ENCODE measurements at places on chromosomes 16 and 17.

DNA sequence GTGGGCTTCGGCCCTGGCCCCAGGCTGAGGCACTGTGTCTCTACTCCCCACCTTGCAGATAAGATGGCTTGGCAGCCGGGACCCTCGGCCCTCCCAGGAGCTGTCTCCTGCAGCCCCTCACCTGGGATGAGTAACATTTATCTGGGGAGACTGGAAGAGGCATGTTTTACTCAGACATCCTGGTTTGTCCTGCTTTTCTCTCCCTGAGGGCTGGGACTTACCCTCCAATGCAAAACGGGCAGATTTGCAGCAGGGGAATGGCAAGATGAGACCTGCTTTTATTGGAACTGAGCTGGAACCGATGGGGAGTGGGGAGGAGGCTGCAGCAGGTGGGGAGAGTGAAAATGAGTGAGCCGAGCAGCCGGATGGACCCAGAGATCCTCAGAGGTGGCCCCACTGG, 27.3 kb upstream of the UBE2G1 start:
- no peak for DNase-seq
- no peak overlapping the region for H3K4me3 ChIP-seq
- H3K36me3 ChIP-seq: no peaks in the 10 kb centered on the region
- peaks cover 24% of the 10 kb centered on the region for H3K4me1 ChIP-seq

GRCh38 chr17:43822570-43823190, 10.3 kb downstream of the MPP3 start:
- H3K4me1 ChIP-seq: no peaks in the 10 kb centered on the region
- H3K27me3 ChIP-seq: no peaks in the 10 kb centered on the region
- H3K27ac ChIP-seq: no peak overlapping the region
- DNase-seq: no peak
- H3K4me3 ChIP-seq: no peak overlapping the region
- peaks cover 5% of the 10 kb centered on the region for H3K36me3 ChIP-seq

DNA sequence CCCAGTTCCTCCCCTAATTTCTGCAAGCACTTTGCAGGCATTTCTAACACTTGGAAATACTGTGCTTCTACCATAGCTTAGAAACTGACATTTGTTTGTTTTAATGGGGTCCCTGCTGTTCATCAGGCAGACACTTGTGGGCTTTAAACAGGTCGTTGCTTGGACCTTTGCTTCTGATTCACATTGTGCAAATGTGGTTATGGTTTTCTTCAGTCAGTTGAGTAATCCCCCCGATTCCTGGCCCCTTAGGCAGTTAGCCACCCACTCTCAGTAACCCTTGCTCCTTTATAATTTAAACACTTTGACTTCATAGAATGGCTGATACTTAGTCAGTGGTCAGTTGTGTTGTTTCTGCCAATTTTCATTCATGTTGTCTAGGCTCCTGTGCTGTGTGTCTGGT, 39.4 kb downstream of the SLC47A1 start:
- H3K27ac ChIP-seq: no peak overlapping the region
- DNase-seq: no peak
- no peaks in the 10 kb centered on the region for H3K4me1 ChIP-seq
- H3K27me3 ChIP-seq: no peaks in the 10 kb centered on the region
- H3K4me3 ChIP-seq: no peak overlapping the region
- no peaks in the 10 kb centered on the region for H3K36me3 ChIP-seq

DNA sequence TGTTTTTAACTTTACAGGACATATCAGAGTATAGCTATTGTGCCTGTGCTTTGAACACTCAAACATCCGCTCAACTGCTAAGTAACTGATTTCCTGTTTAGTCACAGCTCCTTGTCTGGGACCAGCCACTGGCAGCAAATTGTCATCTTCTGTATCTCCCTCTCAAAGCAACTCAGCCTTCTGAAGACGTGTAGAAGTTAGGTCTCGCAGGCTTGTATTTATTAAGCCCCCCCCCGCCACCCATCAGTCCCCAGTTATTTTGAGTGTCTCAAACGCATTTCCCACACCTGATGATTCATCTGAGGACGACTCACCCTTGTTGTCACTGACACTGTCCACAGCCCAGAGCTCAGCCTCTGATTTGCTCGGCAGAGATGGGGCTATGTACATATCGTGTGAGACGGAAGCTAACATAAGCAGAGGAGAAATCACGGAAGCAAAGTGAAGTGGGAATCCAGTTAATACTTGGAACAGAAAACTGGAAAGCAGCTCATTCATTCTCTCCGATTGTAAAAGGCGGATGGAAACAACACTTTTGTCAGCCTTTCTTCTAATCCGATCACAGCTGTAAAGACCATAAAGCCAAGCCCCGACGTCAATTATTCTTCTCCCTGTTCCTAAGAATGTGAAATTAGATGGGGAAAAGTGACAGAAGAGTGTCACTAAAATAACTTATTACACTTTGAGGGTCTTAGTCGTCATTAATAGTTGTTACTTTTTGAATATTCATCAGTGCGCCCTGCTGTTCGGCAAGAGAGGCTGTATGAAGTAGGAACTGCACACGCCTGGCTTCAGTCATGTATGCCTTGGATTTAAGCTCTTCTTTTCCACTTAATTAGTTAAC, 64.2 kb downstream of the PITPNC1 start:
- H3K36me3 ChIP-seq: no peaks in the 10 kb centered on the region
- H3K4me1 ChIP-seq: peaks cover 22% of the 10 kb centered on the region
- H3K27ac ChIP-seq: no peak overlapping the region
- H3K27me3 ChIP-seq: no peaks in the 10 kb centered on the region
- no peak for DNase-seq
- no peak overlapping the region for H3K4me3 ChIP-seq

DNA sequence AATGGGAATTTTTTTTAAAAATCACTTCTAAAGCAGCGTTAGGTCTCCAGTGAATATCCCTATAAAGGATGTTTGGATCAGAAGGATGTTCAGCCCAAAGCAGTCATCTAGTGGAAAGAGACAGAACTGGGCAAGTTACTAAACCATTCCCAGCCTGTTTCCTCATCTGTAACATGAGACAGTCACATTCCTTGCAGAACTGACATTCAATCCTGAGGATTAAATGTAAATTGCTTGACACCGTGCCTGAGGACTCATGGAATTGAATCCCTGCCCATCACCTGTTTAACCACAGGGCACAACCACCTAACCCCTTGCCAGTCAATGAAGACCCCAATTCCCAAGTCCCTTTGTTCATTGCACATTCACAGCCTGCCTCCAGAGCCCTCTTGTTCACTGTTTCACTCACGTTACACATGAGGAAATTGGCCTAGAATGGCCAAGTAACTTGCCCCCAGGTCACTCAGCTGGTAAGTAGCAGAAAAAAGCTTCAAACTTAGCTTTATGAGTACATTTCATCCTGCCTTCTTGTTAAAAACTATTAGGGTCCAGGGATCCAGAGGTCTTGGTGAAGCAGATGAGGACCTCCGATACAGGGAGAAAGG, 1.4 kb downstream of the CMTM2 start:
- no peak overlapping the region for H3K4me3 ChIP-seq
- DNase-seq: no peak
- H3K27me3 ChIP-seq: peaks cover 25% of the 10 kb centered on the region

DNA sequence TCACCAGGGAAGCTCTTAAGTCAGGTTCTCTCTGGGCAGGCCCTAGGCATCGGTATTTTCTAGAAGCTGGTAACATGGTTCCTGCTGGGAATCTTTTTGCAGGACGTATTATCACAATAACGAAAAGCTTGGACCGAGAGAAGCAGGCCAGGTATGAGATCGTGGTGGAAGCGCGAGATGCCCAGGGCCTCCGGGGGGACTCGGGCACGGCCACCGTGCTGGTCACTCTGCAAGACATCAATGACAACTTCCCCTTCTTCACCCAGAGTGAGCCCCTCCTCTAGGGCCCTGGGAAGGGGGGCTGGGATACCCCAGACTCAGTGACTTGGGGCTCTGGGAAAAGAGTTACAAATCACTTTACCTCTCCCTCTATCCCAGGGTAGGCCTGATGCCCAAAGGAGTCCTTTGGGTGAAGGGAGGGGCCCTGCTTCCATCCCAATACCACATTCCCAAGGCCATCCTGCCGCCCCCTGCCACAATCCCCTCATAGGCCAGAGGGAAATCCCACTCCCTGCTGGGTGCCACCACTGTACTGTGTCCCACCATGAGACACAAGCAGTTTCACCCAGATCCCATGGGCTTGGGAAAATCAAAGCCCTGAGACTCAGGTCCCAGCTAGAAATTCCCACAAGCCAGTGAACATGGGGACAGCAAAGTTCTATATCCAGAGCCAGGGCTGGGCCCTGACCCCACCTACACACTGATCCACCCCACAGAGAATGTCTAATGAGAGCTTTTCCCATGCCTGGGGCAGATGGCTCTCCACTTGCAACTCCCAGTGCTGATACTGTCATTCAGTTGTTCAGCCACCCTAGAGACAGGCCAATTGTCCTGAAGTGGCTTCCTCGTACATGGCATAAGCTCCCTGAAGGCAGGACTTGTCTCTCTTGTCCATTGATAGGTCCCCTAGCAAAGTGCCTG, 23.0 kb downstream of the CDH5 start:
- H3K27me3 ChIP-seq: no peaks in the 10 kb centered on the region
- H3K4me3 ChIP-seq: no peak overlapping the region
- no peaks in the 10 kb centered on the region for H3K4me1 ChIP-seq
- DNase-seq: no peak
- no peaks in the 10 kb centered on the region for H3K36me3 ChIP-seq

DNA sequence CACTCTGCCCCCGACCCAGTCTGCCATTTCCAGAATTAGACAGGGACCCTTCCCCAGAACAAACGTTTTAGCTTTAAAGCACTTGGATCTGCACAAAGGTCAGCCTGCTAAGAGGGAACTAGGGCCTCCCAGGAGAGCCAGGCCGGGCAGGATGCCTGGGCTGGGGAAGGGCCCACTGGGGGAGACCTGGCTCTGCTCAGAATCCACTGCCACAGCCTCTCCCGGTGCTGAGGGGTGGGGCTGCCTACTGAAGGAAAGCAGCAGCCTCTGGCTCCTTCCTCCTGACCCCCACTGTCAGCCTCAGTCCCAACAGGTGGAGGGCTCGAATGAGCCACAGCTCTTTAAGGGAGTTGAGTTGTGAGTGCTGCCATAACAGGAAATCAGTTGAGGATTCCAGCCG, 1.7 kb downstream of the YBX2 start:
- DNase-seq: no peak
- H3K27me3 ChIP-seq: peaks cover 7% of the 10 kb centered on the region
- no peak overlapping the region for H3K4me3 ChIP-seq
- H3K27ac ChIP-seq: no peak overlapping the region
- H3K4me1 ChIP-seq: peaks cover 8% of the 10 kb centered on the region
- H3K36me3 ChIP-seq: no peaks in the 10 kb centered on the region

DNA sequence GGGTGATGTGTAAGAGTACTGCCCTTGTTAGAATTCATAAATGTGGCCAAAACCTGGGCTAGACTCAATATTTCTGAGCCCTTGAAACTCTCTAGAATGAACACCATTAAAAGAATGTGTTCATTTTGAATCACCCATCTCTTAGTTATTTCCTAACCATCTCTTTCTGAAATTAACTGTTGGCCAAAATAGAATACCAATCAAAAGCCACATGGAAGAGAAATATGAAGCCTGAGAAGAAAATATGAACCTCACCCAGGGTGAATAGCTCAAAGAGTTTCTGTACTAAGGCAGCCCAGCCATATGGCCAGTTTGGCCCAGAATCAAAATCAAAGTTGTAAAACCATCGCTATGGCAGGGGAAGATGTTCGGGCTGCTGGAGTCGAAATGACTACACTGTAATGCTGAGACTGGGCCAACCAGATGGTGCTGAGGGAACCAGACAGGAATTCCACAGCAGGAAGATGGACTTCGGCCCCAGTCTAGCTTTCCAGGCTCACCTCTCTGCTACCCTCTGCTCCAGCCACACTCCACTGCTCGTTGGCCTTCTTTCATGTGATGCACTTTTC, 154.3 kb upstream of the ZFHX3 start:
- no peaks in the 10 kb centered on the region for H3K4me1 ChIP-seq
- H3K27me3 ChIP-seq: no peaks in the 10 kb centered on the region
- DNase-seq: no peak
- no peak overlapping the region for H3K4me3 ChIP-seq

GRCh38 chr17:77363821-77364361, 223.1 kb downstream of the SEC14L1 start:
- H3K4me3 ChIP-seq: no peak overlapping the region
- H3K4me1 ChIP-seq: peaks cover 5% of the 10 kb centered on the region
- no peaks in the 10 kb centered on the region for H3K27me3 ChIP-seq
- no peaks in the 10 kb centered on the region for H3K36me3 ChIP-seq
- DNase-seq: no peak

DNA sequence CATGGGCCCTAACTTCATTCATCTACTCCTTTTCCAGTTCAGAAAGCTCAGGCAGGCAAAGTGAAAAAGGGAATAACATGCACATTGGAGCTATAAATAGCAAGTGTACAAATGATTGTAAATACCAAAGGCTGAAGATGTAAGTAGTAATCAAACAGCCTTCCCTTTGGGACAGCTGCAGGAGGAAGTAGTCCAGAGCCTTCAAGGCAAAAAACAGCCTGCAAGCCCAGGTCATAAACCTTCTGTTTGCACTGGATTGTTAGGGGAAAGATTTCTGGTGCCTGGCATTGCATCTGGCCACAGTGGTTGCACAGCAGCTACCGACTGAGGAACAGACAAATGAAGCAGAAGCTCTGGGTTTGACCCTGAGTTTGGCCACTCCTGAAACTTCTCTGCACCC, 98.6 kb upstream of the PMFBP1 start:
- no peak for DNase-seq
- H3K4me3 ChIP-seq: no peak overlapping the region
- no peaks in the 10 kb centered on the region for H3K36me3 ChIP-seq
- peaks cover 1% of the 10 kb centered on the region for H3K27me3 ChIP-seq
- H3K4me1 ChIP-seq: no peaks in the 10 kb centered on the region

DNA sequence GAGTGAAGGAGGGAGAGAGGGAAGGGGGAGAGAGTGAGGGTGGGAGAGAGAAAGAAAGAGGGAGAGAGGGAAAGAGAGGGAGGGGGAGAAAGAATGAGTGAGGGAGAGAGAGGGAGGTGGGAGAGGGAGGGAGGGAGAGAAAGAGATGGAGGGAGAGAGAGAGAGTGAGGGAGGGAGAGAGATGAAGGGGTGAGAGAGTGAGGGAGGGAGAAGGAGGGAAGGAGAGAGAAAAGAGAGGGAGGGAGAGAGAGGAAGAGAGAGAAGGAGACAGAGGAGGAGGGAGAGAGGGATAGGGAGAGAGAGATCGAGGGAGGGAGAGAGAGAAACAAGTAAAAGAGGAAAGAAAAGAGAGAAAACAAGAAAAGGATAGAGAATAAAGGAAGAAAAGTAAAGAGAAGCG, 225.7 kb downstream of the SHISA9 start:
- DNase-seq: no peak
- H3K4me1 ChIP-seq: peaks cover 10% of the 10 kb centered on the region
- no peak overlapping the region for H3K4me3 ChIP-seq
- no peak overlapping the region for H3K27ac ChIP-seq
- no peaks in the 10 kb centered on the region for H3K36me3 ChIP-seq

DNA sequence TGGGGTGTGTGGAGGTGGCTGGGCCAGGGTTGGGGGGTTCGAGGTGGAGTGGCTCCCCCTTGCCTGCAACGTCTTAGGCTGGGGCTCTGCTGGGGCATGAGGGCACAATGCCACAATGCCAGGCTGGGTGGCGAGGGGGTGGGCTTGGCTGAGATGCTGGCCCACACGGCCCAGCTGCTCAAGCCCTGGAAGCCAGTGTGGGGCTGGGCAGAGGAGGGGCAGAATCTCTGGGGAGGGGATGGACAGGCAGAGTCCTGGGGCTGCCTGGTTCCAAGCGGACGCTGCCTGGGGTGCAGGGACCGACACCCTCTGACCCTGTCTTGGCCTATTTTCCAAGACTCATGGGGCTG, 37.5 kb upstream of the SSTR5 start:
- peaks cover 2% of the 10 kb centered on the region for H3K4me1 ChIP-seq
- H3K36me3 ChIP-seq: no peaks in the 10 kb centered on the region
- no peak for DNase-seq
- no peak overlapping the region for H3K27ac ChIP-seq

GRCh38 chr17:40531051-40531991, 29.9 kb upstream of the TNS4 start:
- no peak overlapping the region for H3K27ac ChIP-seq
- no peak for DNase-seq
- no peak overlapping the region for H3K4me3 ChIP-seq
